ENCODE measurements at places on chromosomes 2 and 18.

- peak; percentile 52 for DNase-seq
These were observed 60.8 kb downstream of the LIMS1 start for GRCh38 chr2:108594982-108595464.

DNA sequence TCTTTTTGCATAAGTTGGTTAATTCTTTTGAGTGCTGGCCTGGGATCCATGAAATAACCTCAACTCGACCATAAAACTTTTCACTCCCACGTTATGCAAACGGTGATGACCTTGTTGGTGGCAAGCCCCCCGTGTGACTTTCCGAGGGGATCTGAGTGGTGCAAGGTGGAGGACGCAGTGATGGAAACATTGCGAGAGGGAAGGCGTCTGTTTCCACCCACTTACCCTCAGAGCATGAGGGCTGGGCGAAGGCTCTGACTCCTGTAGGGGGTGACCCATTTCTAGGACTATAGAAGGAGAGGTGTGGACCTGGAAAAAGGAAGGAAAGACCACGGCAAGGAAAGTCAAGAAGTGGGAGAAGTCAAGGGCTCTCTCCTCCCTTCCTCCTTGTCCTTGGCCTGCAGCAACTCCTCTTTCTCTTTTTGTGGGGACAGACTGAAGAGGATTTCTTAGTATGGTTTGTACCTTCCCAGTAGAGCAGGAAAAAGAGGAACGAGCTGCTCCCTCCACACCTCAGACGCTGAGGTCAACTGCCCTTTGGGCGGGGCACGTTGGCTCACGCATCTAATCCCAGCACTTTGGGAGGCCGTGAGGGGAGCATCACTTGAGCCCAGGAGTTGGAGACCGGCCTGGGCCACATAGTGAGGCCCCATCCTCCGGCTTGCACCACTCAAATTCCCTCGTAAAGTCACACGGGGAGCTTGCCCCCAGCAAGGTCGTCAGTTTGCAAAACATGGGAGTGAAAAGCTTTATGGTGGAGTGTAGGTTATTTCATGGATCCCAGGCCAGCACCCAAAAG, 15.5 kb upstream of the CD8A start:
- no peak for DNase-seq

GRCh38 chr2:20221555-20221973, 3.4 kb downstream of the SDC1 start:
- no peak for DNase-seq

DNA sequence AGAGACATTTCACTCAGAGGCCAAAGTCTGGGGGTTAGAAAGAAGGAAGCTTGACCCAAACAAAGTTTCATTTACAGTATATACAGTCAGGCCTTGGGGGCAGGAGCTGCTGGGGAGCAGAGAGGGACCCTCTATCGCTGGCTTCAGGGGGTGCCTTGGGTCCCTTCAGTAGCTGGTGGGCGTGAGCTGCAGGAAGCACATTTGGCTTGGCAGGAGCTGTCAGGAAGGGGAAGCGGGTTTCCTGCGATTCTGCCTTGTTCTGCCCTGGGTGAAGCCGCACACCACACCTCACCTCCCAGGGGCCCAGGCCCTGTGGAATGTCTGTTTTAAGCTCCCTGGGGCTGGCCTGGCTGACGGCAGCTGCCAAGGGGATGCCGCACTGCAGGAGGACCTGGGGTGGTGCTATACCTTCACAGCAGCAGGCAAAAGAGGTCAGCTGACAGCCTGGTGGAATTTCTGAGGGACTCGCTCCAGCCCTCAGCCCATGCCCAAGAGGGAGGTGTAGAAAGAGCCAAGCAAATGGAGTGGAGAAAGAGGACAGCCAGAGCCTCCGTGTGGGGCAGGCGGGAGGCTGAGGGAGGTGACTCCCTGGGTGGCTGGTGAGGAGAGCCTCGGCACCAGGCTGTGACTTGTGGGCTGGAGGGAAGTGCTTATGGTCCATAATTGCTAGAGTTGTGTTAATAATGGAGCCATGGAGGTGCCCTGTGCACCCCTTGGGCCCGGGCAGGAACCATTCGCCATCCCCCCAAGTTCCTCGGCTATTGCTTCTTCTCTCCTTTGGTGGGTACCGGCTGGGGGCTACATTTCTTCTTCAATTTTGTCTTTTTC, 43.9 kb downstream of the PSD4 start:
- peak; percentile 85 for DNase-seq

- no peak for DNase-seq
These were observed 35.7 kb downstream of the TNFRSF11A start for GRCh38 chr18:62360805-62361204.

DNA sequence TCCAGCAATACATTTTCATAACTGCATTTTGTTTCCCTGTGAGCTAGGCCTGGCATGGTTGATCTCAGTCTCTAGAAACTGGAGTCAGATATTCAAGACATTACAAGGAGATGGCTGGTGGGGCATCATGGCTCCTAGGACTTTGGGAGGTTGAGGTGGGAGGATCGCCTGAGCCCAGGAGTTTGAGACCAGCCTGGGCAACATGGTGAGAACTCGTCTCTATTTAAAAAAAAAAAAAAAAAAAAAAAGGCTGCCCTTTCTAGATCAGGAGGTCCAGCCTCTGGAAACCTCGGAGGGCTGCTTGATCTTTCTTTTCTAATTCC, 362 bp upstream of the VAMP8 start:
- no peak for DNase-seq

DNA sequence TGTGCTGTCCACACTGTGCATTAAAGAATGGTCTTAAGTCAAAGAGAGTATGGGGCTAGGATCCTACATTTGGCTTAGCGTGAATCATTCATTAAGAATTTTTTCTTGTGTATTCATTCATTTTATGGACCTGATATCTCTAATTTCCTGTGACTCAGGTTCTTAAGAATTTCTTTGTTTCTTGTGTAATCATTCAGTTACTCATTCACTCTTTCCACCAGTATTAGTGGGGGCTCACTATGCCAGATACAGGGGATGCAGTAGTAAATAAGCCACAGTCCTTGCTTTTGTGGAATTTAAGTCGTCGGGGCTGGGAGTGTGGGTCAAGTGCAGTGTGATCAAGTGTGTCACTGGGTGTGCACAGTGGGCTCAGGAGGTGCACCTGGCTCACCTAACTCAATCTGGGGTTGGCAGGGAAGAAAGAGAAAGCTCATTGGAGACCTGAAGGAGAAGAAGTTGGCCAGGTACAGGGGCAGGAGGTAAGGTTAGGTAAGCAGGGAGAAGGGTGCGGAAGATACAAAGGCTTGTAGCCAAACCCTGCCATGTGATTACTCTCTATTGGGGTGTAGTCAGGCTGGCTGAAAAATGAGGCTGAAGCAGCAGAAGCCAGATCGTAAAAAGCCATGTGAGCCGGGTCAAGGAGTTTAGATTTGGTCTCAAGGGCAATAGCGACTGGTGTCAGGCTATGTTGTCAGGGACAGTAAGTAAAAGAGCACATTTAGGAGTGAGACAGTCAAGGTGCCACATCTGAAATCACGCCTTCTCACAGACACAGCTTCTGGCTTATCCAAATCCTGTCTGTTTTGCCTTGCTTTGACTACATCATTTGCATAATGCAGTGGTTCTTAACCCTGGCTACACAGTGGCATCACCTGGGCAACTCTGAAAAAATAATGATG, 67.2 kb downstream of the KCTD1 start:
- no peak for DNase-seq

- DNase-seq: no peak
These were observed 1.2 kb upstream of the CNNM4 start for GRCh38 chr2:96759548-96759947.

GRCh38 chr2:180202467-180202951, 195.4 kb upstream of the CWC22 start:
- DNase-seq: no peak

Data from Kasumi-1 (cell line).